Stimulated activated CD8-positive, alpha-beta memory T cell treated with anti-CD3 and anti-CD28 coated beads, Interleukin-15, amount 100 ng/mL, for 24 hours (primary cell): ENCODE measurements at places on chromosomes 1 and 21.

DNA sequence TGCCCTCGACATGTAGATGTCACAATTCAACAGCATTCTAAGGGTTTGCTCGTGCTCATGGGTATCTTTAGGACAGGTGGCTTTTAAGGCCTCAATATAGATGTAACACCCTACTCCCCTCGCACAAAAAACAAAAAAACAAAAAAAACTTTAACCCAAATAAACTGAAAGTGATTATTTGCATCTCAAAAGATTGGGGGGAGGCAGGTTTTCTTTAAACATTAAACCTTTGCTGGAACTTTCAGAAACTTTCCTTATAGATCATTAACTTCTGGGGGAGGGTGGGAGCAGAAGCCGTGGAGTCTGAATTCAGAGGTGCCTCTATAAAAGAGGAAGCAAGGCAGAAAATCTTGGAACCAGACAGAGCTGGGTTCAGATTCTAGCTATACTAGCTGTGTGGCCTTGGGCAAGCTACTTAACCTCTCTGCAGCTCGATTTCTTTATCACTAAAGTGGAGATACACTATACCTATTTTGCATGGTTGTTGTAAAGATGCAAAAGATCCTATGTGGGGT, 3.2 kb upstream of the KIAA1614 start:
- no peak for DNase-seq

DNA sequence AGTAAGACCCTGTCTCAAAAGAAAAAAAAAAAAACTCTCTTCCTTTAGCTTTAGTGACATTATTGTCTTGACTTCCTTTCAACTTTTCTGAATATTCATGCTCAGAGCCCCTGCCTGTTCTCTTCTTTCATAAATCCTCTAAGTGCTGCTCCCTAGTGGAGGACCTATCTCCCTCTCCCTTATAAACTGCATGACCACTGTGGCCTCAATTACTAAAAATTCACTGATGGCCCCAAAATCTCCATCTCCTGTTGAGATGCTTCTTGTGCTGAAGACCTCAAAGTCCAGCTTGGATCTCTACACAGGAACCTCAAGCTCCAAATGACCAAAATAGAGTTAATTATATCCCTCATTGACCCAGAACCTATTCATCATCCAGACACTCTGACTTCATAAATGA, 7.8 kb downstream of the ITLN1 start:
- no peak for DNase-seq

- DNase-seq: no peak
Measured at GRCh38 chr1:23575226-23575810, 16.0 kb upstream of the ID3 start.

- no peak for DNase-seq
Measured at GRCh38 chr1:53954128-53954527, 8.0 kb downstream of the LRRC42 start.

DNA sequence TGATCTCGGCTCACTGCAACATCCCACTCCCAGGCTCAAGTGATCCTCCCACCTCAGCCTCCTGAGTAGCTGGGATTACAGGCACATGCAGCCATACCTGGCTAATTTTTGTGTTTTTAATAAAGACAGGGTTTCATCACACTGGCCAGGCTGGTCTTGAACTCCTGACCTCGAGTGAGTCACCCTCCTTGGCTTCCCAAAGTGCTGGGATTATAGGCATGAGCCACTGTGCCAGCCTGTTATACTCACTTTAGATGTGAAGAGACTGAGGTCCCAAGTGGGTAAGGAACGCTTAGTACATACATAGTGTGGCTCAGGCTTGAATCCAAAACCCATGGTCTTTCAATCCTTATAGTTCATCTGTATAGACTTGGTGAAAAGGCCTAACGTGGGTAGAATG, 63.7 kb upstream of the EPS8L3 start:
- DNase-seq: no peak

GRCh38 chr1:53139951-53140361, 2.5 kb downstream of the SLC1A7 start:
- DNase-seq: no peak

DNA sequence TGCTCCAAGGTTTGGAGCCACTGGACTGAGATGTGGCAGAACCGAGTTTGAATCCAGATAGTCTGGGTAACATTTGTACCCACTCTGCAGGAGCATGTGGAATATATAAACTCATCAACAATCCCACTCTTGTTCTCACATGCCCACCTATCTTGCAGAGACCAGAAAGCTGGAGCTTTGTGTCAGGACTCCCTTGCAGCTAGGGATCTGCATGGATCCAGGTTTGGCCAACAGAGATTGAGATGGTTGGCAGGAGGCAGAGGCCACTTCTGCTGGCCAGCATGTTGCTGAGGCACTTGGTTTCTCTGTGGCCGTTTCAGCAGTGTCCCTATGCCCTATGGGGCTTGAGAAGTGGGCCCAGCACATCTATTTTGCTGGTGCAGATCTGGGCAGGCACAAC, 208.3 kb downstream of the KAZN start:
- DNase-seq: no peak

DNA sequence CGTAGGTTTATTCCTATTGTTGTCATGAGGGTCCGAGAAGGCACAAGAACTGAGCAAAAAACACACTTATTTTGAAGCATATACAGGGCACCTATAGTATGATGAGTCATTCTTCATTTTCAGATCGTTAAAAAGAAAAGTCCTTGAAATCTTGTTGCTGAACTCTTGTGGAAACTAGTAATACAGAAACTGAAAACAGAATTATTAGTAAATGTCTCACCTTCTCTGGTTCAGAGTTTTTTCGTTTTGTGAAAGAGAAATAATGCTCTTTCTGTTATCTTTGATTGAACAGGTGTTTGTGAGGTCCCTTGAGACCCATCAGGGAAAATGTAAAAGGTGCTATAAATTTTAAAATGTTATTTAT, 102.0 kb upstream of the COA6 start:
- DNase-seq: no peak

- no peak for DNase-seq
Measured at GRCh38 chr1:76668046-76668445, 199.2 kb upstream of the ST6GALNAC5 start.

DNA sequence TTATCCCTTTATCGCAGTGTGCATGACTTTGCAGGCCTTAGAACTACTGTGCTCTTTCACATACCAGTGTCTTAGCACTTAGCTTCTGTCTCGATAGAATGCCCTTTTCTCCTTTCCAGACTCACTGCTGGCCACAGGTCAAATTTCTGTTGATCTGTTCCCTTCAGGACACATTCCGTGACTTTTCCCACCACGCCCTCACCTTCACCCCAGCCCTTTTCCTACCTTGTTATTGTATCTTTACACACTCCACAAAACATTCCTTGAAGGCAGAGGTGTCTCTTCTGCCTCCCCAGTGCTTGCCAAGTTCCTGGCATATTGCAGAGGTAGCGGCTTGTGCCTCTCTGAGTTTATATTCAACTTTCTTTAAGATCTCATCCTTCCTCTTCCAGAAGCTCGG, 3.7 kb upstream of the IGSF9 start:
- no peak for DNase-seq

GRCh38 chr21:44449473-44450363, 5.6 kb upstream of the LRRC3 start:
- DNase-seq: no peak

- DNase-seq: no peak
Measured at GRCh38 chr1:29986986-29987385, 736.4 kb downstream of the MATN1 start.

DNA sequence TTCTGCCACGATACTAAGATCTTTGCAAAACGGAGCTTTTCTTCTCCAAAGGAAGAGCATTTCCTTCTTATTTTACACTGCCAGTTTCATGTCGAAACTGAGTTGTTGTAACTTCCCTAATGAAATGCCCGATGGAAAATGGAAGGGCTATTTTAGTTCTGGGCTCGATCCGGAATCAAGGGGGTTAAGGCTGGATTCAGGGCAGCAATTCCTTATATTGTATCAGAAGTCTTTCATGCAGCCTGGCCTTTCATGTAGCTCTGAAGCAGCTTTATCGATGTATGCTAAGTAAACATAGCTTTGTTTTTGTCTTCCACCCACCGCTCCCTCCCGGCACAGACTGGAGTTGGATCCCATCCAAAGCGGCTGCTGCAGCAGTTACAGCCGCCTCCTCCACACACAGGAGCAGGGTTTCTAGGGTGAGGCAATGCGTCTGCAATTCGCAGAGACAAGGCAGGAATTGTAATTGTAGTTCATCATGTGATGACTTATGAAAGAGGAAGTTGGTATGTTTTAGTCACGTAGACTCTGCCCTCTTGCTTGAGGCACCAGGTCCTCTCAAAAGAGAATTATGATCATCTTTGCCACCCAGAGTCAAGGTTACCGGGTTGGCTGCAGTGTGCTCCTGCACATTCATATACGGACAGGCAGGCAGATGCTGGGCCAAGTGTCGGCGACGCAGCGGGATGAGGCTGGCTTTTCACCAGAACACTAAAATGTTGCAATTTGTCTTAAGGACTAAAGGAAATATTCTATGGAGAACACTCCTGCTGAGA, 2.6 kb upstream of the IRF2BP2 start:
- peak; percentile 18 for DNase-seq

DNA sequence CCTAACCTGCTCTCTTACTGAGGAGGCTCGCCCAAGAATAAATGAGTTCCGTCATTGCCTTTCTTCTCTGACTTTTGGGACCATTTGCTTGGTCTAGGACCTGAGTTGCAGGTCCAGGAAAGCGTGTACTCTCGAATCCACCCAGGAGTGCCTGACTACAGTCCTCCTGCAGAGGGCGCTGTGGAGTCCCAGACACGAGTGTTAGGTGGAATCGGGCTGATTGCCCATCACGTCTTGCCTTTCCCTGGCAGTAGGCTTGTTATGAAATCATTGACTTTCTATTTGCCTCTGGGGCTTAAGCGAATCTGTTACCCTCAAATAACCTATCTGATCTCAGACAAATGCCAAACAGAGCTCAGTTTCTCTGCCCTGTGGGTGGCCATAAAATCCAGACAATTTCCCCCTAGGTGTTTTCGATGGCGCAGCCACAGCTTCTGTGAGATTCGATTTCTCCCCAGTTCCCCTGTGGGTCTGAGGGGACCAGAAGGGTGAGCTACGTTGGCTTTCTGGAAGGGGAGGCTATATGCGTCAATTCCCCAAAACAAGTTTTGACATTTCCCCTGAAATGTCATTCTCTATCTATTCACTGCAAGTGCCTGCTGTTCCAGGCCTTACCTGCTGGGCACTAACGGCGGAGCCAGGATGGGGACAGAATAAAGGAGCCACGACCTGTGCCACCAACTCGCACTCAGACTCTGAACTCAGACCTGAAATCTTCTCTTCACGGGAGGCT, at the start of gene IL20:
IL20 (plus strand) TSS at position 685 of the 733 bp plus-strand sequence. CDS start 230 bp downstream, outside the sequence.
- DNase-seq: peak; percentile 77

- no peak for DNase-seq
Measured at GRCh38 chr1:202966006-202966898, 805 bp downstream of the CYB5R1 start.

GRCh38 chr1:118927427-118928187, 60.5 kb downstream of the TBX15 start:
- DNase-seq: no peak
